ENCODE measurements at places on chromosomes 7 and 10.

GRCh38 chr10:11320809-11321520 is 290.5 kb downstream of the USP6NL start:
- no peak for DNase-seq

GRCh38 chr7:47357361-47357760 is 224.6 kb downstream of the TNS3 start:
- no peak for DNase-seq

DNA sequence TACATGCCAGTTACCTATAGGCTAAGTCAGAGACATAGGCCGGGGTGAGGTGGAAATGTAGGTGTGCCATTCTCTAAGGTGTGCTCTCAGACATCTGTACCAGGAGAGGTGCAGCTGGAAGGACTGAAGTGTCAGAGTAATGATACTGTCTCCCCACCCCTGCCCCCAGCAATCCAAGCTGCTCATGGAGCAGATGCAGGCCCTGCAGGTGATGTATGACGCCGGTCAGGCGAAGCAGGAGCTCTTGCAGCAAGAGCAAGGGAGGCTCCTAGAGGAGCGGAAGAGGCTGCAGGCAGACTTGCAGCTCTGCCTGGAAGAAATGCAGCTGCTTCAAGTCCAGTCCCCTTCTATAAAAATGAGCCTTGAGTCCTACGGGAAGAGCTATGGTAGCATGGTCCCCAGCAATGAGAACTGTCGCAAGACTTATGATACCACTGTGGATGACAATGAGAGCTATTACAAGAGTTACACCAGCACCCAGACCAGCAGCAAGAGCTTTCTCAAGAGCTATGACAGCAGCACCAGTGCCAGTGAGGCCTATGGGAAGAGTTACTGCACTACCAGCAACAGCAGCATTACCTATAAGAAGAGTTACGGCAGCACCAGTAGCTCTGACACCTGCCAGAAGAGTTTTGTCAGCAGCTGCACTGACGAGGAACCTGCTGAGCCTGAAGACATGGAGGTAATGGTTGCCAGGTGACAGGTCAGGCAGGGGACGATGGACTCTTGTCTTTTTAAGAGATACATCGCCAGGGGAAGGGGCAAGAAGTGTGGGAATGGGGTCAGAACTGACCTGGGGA is 18.4 kb upstream of the FLNC start:
- DNase-seq, result no peak

GRCh38 chr7:43456200-43456599 is 126.7 kb upstream of the STK17A start:
- DNase-seq, result no peak

- no peak for DNase-seq
Measured at GRCh38 chr7:92731335-92732063, 104.9 kb downstream of the CDK6 start.

GRCh38 chr10:7933757-7934156 is 115.5 kb downstream of the TAF3 start:
- no peak for DNase-seq

GRCh38 chr10:128622706-128623105 is 496.5 kb upstream of the MKI67 start:
- DNase-seq, result no peak

GRCh38 chr7:10998996-10999757 is 25.5 kb downstream of the PHF14 start:
- DNase-seq, result peak; percentile 40

GRCh38 chr7:38312821-38313220 is 39.4 kb upstream of the TARP start:
- peak; percentile 52 for DNase-seq

GRCh38 chr10:316390-316789 is 181.1 kb downstream of the ZMYND11 start:
- DNase-seq, result no peak

DNA sequence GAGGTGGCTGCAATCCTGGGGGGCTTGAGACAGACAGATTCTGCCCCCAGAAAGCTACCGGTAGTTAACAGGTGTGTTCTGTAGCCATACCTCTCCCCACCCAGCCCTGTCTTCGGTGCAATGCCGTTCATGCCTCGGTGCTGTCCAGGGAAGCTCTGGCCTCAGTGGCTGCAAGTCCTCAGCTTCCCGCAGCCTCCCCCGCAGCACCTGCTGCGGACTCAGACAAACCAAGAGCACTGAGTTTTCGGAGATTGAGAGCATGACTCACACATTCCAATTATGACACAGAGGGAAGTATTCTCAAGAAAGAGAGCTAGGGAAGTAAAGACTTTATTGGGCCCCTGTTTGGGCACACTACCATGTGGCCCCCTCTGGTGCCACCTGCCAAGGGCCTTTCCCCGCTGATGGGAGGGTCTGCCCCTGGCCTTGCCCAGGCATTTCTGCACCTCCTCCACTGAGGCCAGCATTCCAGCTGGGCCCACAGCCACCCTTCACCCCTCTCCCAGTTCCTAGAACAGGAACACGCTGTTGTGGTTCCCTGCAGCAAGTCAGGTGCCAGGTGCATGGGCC is 30.2 kb upstream of the EZH2 start:
- no peak for DNase-seq

DNA sequence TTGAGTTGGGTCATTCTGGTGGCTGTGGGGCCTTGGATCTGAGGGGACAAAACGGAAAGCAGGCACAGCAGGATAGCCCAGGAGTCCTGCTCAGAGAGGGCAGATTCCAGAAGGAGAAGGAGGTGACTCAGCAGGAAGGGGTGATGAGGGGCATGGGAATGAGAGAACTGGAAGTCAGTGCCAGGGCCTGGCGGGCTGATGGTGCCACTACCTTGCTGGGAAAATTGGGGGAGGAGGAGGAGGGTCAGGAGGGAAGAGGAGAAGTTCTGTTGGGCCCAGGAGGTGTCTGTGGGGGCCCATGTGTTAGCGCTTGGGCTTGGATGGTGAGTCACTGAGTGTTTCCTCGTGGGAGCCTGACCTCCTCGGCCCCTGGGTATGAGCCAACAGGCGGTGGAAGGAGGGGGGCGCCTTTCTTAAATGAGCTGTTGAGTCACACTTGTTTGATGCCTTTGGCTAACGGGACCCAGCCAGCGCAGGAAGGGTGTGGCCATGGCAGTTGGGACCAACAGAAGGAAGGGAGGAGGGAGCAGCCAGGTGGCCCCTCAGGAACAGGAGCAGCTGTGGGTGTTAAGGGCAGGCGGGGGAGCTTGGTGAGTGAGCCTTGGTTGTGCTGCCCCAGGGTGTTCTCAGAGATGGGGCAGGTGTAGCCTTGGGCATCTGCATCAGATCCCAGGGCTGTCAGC is 130.0 kb upstream of the BTBD16 start:
- peak; percentile 18 for DNase-seq

DNA sequence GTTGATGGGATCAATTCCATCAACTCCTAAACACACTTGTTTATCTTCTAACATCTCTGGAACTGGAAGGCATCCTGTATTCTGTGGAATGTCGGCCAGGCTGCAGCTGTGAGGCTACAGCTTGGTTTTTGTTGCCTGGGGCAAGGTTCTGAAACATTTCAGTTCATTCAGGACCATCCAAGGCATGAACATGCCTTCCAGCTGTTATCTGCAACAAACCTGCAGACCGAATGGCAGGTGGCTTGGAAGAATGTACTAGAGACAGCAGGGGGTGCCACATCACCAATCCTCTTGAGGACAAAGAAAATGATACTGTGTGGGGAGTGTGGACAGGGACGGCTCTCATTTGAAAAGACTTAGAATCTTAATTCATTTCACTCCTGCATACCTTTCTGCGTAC is 12.4 kb downstream of the PAPOLB start:
- peak; percentile 27 for DNase-seq

DNA sequence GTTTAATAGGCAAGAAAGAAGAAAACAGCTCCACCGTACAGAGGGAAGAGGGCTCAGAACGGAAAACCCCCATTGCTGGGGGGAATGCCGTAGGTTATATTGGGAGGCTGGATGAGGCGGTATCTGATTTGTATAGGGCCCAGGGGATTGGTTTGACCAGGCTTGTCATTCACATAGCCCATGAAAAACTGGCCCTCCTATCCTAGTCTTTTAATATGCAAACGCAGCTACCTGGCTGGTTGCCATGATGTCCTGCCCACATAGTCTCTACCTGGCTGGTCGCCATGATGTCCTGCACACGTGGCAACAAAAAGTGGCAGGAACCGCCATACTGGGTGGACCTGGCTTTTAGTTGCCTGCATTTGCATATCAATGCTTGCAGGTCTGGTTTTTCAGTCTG is 84.7 kb downstream of the AUTS2 start:
- DNase-seq, result no peak

DNA sequence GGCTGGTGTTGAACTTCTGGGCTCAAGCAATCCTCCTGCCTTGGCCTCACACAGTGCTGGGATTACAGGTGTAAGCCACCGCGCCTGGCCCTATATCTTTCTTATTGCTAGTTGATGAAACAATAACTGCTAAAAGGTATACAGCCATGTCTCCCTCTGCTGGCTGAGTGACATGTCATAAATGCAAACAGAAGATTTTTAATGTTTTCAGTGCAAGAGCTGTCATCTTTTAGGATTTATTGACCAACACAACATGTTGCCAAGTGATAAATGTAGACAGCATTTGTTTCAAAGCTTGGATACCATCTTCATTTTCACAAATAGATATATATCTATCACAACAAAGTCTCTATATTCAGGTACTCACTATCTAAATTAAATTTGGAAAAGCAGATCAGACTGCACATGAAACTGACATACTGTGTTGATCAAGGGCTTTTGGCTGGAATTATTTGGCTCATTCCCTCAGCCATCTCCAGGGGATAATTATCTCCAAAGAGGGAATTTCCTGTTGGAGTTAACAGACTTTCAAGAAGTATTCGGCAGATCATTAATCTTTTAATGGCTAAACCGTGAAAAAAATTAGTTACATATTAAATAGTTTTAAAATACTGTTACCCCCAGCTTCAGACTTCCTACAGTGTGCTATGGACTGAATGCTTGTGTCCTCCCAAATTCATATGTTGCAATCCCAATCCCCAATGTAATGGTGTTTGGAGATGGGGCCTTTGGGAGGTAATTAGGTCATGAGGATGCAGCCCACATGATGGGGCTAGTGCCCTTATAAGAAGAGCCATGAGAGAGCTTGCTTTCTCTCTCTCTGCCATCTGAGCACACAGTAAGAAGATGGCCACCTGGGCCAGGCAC is 41.3 kb upstream of the SRPK2 start:
- DNase-seq, result peak; percentile 51

GRCh38 chr10:123585477-123586445 is 80.4 kb upstream of the GPR26 start:
- no peak for DNase-seq

DNA sequence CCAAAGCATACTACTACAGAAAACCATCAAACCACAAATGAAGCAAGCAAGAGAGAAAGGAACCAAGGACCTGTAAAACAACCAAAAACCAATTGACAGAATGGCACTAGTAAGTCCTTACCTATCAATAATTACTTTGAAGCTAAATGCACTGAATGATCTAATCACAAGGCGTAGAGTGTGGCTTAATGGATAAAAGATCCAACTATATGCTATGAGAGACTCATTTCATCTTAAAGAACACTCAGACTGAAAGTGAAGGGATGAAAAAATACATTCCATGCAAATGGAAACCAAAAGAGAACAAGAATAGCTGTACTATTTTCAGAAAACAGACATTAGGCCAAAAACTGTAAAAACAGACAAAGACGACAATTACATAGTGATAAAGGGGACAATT is 70.7 kb downstream of the CRPPA start:
- DNase-seq, result no peak

GRCh38 chr7:82405301-82405700 is 38.3 kb downstream of the CACNA2D1 start:
- DNase-seq, result no peak

DNA sequence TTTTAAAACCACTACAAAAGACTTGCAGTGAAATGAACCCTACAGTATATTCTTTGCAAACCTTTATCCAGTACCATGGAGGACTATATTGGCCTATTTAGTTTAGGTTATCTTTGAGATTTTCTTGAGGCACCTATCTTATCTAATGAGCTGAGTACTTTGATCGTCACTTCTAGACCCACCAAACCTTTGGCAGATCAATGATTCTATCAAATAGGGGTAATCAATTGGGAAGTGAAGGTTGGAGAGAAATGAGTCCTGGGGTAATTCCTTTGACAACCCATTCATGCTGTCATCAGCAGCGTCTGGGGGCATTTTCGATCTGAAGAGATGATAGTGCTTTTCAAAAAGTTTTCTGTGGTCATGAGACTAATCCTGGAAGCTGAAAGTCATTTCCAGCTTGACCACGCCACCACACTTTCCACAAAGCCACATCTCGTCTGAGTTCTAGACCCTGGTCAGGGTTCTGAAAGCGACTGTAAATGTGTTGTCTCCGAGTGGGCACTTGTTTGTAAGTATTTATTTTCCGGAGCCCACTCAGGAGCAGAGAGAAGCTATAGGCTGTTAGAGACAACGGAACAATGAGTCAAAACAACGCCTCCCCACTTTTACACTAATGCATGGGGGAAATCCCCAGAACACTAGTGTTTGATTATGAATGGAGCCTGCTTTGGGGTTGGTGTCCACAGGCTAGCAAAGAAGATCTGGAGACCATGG is 4.8 kb downstream of the EGR2 start:
- no peak for DNase-seq

GRCh38 chr7:46847126-46847525 is 734.8 kb downstream of the TNS3 start:
- DNase-seq, result no peak

DNA sequence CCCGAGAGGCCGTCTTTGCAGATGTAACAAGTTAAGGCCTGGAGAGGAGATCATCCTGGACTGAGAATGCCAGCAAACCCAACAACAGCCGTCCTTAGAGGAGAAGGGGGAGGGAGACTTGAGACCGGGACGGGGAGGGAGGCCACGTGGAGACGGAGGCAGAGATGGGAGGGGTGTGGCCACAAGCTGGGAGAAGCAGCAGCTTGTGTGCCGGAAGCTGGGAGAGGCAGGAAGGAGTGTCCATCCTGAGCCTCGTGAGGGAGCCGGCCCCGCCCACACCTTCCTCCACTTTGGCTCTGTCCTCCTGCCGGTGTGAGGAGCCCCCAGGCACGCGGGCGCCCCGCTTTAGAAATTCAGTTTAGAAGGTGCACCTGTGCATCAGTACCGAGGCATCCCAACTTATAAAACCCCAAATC is 95.7 kb downstream of the DNAJB6 start:
- DNase-seq, result peak; percentile 6

GRCh38 chr10:92103376-92104090 is 180.0 kb downstream of the BTAF1 start:
- no peak for DNase-seq

DNA sequence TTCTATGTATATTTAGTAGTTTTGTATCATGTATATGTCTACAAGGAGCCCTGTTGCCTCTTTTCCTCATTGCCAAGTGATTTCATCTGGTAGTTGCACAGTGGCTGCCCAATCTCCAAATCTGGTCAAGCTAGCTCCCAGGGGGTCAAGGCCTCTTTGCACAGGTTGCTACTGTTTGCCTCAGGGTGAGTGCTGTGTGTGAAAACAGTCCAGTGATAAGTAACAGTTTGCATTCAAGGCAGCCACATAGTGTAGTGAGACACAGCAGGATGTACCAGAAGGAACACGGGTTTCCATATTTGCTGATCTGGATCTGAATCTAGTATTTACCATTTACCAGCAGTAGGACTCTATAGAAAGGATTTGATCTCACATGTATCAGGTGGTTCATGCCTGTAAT is 13.3 kb upstream of the EPC1 start:
- DNase-seq, result no peak

- peak; percentile 39 for DNase-seq
Measured at GRCh38 chr10:49679480-49679893, at the start of gene C10orf53. C10orf53 (plus strand) TSS chr10:49679651; CDS start chr10:49679698, 47 bp downstream.

GRCh38 chr7:148686312-148686937 is 12.3 kb upstream of the CUL1 start:
- no peak for DNase-seq
